ENCODE measurements at places on chromosomes 7 and 10. TPM values are rescaled to one million over a fixed set of nuclear protein-coding genes. Genes with fewer than 3 reads are reported as not detected.

- DNase-seq = no peak
- H3K27me3 ChIP-seq = peaks cover 47% of the 10 kb centered on the region
- no peaks in the 10 kb centered on the region for H3K36me3 ChIP-seq
- no peak overlapping the region for H3K27ac ChIP-seq
- peaks cover 16% of the 10 kb centered on the region for H3K4me1 ChIP-seq
- no peak overlapping the region for H3K4me3 ChIP-seq
Measured at GRCh38 chr10:11018432-11018841, 765 bp downstream of the CELF2 start.

- H3K27ac ChIP-seq = no peak overlapping the region
- H3K27me3 ChIP-seq = no peaks in the 10 kb centered on the region
Measured at GRCh38 chr7:157832006-157832405, 495.2 kb downstream of the DNAJB6 start.

GIMAP7 gene
- 0.30 TPM for total RNA-seq

DNA sequence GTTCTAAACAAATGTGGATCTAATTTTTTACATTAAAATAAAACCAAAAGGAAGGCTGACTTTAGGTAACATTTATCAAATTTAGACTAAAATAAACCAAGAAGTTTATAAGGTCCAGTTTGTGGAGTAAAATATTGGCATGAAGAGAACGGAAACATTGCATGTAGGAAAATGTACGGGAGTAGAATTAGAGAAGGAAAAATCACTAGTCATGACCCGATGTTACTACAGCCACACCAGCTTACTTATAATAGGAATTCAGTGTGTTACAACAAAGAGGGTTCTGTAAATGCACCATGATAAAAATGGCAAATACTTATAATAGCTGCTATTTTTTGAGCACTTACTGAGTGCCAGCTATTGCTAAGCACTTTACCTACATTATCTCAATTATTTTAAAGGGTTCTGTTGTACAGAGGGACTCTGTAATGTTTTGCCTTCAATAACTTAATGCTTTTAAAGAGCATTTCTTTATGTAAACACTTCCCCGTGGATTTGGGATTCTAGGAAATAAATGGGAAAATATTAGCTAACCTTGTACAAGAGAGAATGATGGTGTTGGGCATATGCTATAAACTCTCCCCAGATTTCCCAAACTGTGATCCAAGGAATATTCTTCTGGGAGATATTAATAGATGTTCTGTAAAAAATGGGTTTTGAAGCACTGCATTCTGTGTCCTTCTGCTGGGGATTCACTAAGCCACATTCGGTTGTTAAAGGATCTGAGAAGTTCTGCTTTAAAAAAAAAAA is 296.7 kb downstream of the BBS9 start:
- H3K27ac ChIP-seq = no peak overlapping the region
- H3K27me3 ChIP-seq = no peaks in the 10 kb centered on the region
- peaks cover 7% of the 10 kb centered on the region for H3K4me1 ChIP-seq
- H3K4me3 ChIP-seq = no peak overlapping the region
- no peak for DNase-seq
- H3K36me3 ChIP-seq = no peaks in the 10 kb centered on the region

DNA sequence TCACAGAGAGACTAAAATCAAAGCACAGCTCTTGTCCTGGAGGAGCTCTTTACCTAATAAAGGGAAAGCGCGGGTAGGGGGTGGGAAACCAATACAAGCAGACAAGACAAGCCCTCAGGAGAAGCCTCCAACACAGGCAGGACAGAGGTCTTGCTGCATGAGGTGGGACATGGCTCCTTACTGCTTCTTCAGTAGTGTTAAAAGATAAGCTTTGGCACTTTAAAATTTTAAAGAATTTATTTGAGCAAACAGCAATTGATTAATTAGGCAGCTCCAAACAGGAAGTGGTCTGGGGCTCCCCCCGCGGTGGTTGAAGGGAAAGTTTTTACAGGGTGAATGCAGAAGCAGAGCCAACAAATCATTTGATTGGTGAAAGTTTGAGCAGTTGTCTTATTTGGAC is 50.3 kb upstream of the MACC1 start:
- H3K4me1 ChIP-seq = no peaks in the 10 kb centered on the region
- H3K27me3 ChIP-seq = no peaks in the 10 kb centered on the region
- peak; percentile 31 for DNase-seq
- H3K4me3 ChIP-seq = no peak overlapping the region

- peaks cover 19% of the 10 kb centered on the region for H3K4me1 ChIP-seq
- no peaks in the 10 kb centered on the region for H3K27me3 ChIP-seq
- no peaks in the 10 kb centered on the region for H3K36me3 ChIP-seq
- H3K4me3 ChIP-seq = no peak overlapping the region
- DNase-seq = no peak
Measured at GRCh38 chr10:63711361-63711760, 190.2 kb downstream of the REEP3 start.

DNA sequence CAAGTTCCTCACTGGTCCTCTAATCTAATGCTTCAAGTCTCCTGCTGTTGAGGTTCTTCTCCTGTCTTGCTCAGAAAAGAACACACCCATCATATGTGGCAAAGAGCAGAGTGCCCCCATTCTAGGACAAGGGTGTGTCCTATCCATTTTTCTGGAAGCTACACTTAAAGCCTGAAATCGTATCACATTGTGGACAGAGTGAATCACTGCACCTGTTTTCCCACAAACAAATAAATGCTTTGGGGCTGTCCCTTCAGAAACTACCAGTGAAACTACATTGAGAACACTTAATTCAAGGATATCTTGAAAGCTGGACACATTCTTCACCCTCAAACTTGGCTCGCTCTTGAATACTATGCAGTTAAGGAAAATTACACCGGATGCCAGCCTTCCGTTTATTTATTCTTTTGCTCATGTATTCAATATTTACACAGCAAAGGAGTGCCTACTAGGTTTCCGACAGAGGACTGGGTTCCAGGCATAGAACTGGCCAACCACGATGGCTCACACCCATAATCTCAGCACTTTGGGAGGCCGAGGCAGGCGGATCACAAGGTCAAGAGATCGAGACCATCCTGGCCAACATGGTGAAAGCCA is 473.0 kb downstream of the GALNT17 start:
- no peaks in the 10 kb centered on the region for H3K4me1 ChIP-seq
- H3K4me3 ChIP-seq = no peak overlapping the region
- no peaks in the 10 kb centered on the region for H3K27me3 ChIP-seq

BCL7B gene
- total RNA-seq = 64.5 TPM

DNA sequence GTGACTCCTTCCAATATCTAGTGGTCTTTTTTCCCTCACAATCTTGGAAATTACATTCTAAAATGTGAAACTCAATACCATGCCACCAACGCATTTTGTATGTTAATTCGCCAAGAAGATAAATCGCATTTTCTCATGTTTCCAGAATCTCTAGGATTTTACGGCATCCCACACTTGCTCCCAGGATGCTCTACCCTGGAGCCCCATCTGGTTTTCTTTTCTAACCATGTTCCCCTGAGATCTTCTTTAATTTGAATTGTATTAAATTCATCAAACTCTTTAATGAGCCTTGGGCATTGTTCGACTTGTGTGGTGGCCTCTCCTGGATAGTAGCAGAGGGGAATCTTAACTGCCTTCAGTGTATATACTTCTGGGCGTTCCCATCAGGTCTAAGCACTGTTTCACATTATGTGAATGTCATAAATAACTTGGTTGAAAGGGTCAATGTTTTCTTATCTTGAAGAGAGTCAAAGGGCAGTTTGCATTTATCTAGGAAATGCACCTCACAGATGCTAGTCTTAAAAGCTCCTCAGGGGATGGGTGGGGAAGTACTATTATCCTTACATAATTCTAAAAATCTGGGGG is 169.1 kb upstream of the MEOX2 start:
- no peaks in the 10 kb centered on the region for H3K36me3 ChIP-seq
- DNase-seq = no peak
- no peaks in the 10 kb centered on the region for H3K4me1 ChIP-seq
- H3K27me3 ChIP-seq = no peaks in the 10 kb centered on the region
- no peak overlapping the region for H3K27ac ChIP-seq
- no peak overlapping the region for H3K4me3 ChIP-seq

ATP6V0A4 gene
- total RNA-seq = not detected

DNA sequence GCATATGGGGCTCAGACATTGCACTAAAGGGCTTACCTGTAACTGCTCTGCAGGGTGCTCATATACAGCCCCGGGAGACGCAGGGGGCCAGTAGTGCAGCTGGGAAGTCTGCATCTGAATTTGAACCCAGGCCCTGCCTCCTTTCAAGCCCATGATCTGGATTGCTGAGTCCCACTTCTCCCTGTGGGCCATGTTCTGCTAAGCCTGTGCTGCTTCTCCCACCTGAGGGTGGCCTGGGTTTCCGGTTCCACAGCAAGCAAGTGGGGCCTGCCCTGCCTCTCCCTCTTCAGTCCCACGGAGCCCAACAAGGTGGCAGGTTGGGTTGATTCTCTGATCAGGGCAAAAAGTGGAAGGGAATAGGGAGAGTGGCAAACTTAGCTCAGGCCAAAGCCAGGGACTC is 56.6 kb upstream of the GDF10 start:
- H3K27ac ChIP-seq = no peak overlapping the region
- peaks cover 2% of the 10 kb centered on the region for H3K4me1 ChIP-seq
- no peak overlapping the region for H3K4me3 ChIP-seq
- DNase-seq = no peak

DNA sequence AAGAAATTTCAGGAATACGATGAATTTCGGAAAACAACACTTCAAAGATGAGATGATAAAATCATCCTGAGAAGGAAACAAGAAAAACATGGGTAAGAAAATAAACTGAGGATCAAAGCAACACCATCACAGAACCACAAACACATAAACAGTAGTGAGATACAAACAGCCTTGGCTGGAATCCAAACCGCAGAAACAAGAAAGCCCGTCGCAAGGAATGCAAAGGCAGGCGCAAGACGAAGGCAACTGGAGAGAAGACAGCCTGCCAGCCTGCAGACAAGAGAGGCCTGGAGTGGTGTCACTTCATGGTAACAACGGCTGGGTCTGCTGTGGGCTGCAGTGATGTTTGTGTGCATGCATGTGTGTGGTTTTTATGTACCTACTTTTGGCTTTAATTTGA is 61.8 kb upstream of the DRGX start:
- H3K36me3 ChIP-seq = peaks cover 3% of the 10 kb centered on the region
- no peaks in the 10 kb centered on the region for H3K4me1 ChIP-seq
- H3K27ac ChIP-seq = no peak overlapping the region
- DNase-seq = no peak
- no peaks in the 10 kb centered on the region for H3K27me3 ChIP-seq

GRCh38 chr10:67723601-67724000 is 27.6 kb upstream of the CTNNA3 start:
- no peak overlapping the region for H3K4me3 ChIP-seq
- DNase-seq = no peak
- peaks cover 3% of the 10 kb centered on the region for H3K4me1 ChIP-seq
- no peaks in the 10 kb centered on the region for H3K27me3 ChIP-seq

DNA sequence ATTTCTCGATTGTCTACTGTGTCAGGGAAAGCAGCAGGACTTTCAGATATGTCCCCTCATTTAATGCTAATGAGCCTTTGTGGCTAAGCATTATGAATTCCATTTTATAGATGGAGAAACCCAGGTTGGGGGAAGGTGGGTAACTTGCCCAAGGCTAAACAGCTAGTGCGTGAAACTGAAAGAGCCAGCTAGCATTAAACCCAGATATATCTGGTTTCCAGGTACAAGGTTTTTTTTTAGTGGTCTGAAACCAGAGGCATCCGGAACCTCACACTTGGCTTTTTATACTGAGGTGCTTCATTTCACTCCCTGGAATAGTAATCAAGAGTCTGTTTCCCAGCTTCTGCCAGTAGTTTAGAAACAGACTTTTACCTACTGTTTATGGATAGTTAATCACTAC is 694.8 kb downstream of the PHTF2 start:
- H3K27ac ChIP-seq = no peak overlapping the region
- no peak for DNase-seq
- H3K4me1 ChIP-seq = no peaks in the 10 kb centered on the region

- H3K4me3 ChIP-seq = no peak overlapping the region
- H3K27me3 ChIP-seq = no peaks in the 10 kb centered on the region
- peaks cover 30% of the 10 kb centered on the region for H3K4me1 ChIP-seq
- no peak overlapping the region for H3K27ac ChIP-seq
- DNase-seq = no peak
Measured at GRCh38 chr7:24907311-24907886, 72.6 kb downstream of the OSBPL3 start.

- H3K27ac ChIP-seq = no peak overlapping the region
- H3K4me3 ChIP-seq = no peak overlapping the region
- no peaks in the 10 kb centered on the region for H3K36me3 ChIP-seq
- no peaks in the 10 kb centered on the region for H3K27me3 ChIP-seq
- H3K4me1 ChIP-seq = no peaks in the 10 kb centered on the region
Measured at GRCh38 chr10:19843487-19843886, 27.3 kb downstream of the PLXDC2 start.

PNLIP gene
- not detected for total RNA-seq

DNA sequence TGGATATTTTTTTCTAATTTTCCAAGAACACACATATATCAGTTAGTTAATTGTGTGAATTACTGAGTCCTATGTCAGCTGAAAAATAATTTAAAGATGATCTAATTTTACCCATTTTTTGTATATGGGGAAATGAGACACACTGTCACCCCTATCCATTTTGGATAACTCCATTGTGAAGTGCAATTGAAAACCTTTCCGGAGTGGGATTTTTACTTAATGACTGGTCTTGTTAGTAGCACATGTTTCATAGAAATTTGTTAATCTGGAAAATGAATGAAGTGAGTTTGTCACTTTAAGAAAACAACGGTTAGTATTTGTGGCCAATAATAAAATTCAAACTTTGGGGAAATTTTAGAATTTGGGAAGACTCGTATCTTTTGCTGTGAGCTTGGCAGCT is 2.0 kb downstream of the GARS1 start:
- H3K27ac ChIP-seq = no peak overlapping the region
- H3K27me3 ChIP-seq = no peaks in the 10 kb centered on the region
- peaks cover 24% of the 10 kb centered on the region for H3K36me3 ChIP-seq
- no peak overlapping the region for H3K4me3 ChIP-seq
- DNase-seq = no peak

ANAPC16 gene
- total RNA-seq = 128 TPM

AS3MT gene
- total RNA-seq = not detected

NRCAM gene
- 4.6 TPM for total RNA-seq

- H3K4me1 ChIP-seq = peaks cover 24% of the 10 kb centered on the region
- no peak overlapping the region for H3K4me3 ChIP-seq
- no peaks in the 10 kb centered on the region for H3K36me3 ChIP-seq
- no peaks in the 10 kb centered on the region for H3K27me3 ChIP-seq
Measured at GRCh38 chr7:77266291-77266794, 66.7 kb upstream of the FGL2 start.

Data from B cell (primary cell).